HCT116 (cell line): ENCODE measurements at places on chromosomes 12 and 14. TPM values are rescaled to one million over a fixed set of nuclear protein-coding genes. Genes with fewer than 3 reads are reported as not detected.

Gene GDF3
- total RNA-seq = not detected

DNA sequence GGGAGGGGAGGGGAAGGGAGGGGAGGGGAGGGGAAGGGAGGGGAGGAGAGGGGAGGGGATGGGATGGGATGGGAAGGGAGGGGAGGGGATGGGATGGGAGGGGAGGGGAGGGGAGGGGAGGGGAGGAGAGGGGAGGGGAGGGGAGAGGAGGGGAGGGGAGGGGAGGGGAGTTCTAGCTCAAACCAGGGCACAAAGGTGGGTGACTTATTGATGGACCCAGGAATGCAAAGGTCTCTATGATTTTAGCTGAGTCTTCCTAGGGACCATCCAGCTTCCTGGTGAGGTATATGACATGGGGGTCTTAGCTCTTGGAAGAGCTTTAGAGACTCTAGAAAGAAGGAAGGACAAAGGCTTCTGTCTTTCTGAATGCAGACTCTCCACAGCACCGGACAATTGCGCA, 42.3 kb downstream of the ANO2 start:
- no peak for DNase-seq

- DNase-seq = no peak
Observed at GRCh38 chr12:6891646-6892001, 13.0 kb upstream of the LRRC23 start.

DNA sequence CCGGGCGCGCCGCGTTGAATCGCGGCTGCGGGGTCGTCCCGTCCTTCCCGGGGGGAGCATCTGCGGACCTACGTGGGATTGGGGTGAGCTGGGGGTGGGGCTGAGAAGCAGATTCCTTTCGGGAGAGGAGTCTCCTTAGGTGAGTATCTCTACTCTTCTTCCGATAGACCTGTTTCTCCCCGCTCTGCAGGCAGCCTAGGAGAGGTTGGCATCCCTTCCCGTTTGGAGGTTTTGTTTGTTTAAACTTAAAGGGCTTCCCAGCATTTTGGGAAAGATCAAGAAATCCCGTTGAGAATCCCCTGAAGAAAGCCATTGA, 411 bp downstream of the TTLL5 start:
- no peak for DNase-seq
